Cardiac muscle cell (in vitro differentiated cells and primary cell): ENCODE measurements at places on chromosomes 2 and 18. TPM values are rescaled to one million over a fixed set of nuclear protein-coding genes. Genes with fewer than 3 reads are reported as not detected.

GRCh38 chr18:24928301-24928878, 423.6 kb downstream of the ZNF521 start:
- no peak overlapping the region for H3K4me3 ChIP-seq
- peaks cover 13% of the 10 kb centered on the region for H3K4me1 ChIP-seq
- no peak for DNase-seq
- no peaks in the 10 kb centered on the region for H3K36me3 ChIP-seq

DNA sequence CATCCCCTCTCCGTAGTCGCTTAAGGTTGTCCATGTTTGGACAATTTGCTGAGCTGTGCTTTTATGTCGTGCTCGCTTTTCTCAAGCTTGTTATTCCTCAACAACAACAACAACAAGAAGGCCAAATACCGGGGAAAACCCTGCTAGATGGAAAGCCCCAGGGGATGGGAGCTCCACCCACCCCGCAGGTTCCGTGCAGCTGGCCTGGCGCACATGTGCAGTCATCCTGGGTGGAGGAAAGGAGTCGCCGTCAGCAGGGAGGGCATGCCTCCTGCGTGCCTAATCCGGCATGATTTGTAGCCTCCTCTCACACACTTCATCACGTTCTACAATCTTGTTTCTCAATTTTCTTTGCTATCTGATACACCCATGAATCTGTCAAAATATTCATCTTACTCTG, 87.4 kb upstream of the SALL3 start:
- H3K27ac ChIP-seq: no peak overlapping the region
- H3K4me1 ChIP-seq: no peaks in the 10 kb centered on the region
- DNase-seq: no peak
- no peak overlapping the region for H3K4me3 ChIP-seq

- H3K36me3 ChIP-seq: no peaks in the 10 kb centered on the region
- no peak for DNase-seq
- H3K27ac ChIP-seq: no peak overlapping the region
- H3K4me3 ChIP-seq: no peak overlapping the region
Measured at GRCh38 chr2:52960881-52961280, 806.7 kb upstream of the CHAC2 start.

- H3K4me3 ChIP-seq: no peak overlapping the region
- H3K36me3 ChIP-seq: peaks cover 57% of the 10 kb centered on the region
- no peaks in the 10 kb centered on the region for H3K27me3 ChIP-seq
- DNase-seq: no peak
Measured at GRCh38 chr2:86044045-86044444, 61.6 kb downstream of the POLR1A start.

DNA sequence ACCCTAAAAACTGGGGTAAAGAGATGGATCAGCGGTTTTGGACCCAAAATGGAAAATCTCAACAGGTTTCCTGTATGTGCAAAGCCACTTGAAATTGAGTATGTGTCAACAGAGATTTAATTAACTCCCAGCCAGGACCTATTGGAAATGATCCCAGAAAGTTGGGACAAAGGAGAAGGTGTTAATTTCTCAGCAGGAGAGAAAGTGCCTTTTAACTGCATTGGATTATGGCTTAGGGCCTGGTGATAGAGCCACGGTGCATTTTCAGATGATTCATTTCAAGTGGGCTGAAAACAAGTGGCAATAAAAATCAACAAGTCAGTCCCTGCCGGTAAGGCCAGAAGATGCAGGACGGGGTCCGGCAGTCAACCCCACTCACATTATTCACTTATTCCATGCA, 80.2 kb upstream of the BCL11A start:
- H3K36me3 ChIP-seq: no peaks in the 10 kb centered on the region
- H3K27me3 ChIP-seq: peaks cover 10% of the 10 kb centered on the region
- DNase-seq: no peak
- H3K4me1 ChIP-seq: no peaks in the 10 kb centered on the region

- H3K27me3 ChIP-seq: no peaks in the 10 kb centered on the region
- H3K4me3 ChIP-seq: no peak overlapping the region
- no peaks in the 10 kb centered on the region for H3K36me3 ChIP-seq
- H3K4me1 ChIP-seq: no peaks in the 10 kb centered on the region
- no peak for DNase-seq
Measured at GRCh38 chr2:175847128-175847527, 154.9 kb downstream of the LNPK start.

- no peak overlapping the region for H3K4me3 ChIP-seq
- no peak for DNase-seq
- no peaks in the 10 kb centered on the region for H3K27me3 ChIP-seq
- no peaks in the 10 kb centered on the region for H3K36me3 ChIP-seq
- H3K27ac ChIP-seq: no peak overlapping the region
- H3K4me1 ChIP-seq: no peaks in the 10 kb centered on the region
Measured at GRCh38 chr18:35186291-35187034, 54.4 kb upstream of the ZNF397 start.

DNA sequence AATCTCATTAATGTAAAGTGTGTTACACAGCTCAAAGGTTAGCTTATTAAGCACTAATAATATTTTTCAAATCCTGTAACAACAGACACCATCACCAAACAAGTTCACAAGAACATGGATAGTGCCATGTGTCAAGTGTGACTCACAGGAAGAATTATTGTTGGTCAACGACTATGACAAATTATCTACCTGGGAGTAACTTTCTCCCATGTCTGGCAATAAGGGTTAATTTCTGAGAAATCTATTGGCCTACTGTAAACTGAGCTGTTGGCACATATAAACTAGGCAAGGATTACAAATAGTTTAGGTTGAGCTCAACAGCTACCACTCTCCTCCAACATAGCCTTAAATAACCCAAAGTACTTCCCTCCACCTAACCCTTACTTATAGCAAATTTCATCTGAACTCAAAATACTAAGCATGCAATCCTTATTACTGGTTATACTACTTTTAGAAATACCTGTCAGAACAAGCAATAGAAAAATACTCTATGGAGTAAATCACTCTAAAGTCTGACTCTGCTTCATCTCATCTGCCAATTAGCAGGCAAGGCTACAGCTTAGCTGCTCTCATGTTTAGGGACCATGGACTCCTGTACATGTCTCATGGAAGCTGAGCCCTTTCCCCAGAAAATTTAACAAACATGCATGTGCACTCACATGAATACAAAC, 223.0 kb downstream of the NBAS start:
- no peak overlapping the region for H3K4me3 ChIP-seq
- no peak overlapping the region for H3K27ac ChIP-seq
- DNase-seq: no peak

DNA sequence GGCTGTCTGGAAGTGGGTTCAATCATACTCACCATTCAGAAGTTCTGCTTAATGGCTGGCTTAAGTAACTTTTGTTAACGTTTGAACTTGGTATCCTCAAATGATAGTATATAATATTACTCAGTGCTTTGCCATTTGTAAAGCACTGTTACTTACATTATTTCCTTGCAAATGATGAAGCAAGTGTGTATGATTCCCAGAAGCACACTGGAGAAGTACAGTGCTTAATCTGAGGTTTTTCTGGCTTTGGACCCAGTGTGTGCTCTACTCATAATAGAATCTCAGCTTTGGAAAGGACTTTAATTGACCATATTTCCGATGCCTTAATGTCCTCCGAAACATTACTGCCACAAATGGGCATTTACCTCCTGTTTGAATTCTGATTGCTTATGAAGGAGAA, 63.3 kb downstream of the MAP3K20 start:
- H3K4me1 ChIP-seq: peaks cover 8% of the 10 kb centered on the region
- no peaks in the 10 kb centered on the region for H3K27me3 ChIP-seq
- no peak overlapping the region for H3K4me3 ChIP-seq
- DNase-seq: peak; percentile 34

DNA sequence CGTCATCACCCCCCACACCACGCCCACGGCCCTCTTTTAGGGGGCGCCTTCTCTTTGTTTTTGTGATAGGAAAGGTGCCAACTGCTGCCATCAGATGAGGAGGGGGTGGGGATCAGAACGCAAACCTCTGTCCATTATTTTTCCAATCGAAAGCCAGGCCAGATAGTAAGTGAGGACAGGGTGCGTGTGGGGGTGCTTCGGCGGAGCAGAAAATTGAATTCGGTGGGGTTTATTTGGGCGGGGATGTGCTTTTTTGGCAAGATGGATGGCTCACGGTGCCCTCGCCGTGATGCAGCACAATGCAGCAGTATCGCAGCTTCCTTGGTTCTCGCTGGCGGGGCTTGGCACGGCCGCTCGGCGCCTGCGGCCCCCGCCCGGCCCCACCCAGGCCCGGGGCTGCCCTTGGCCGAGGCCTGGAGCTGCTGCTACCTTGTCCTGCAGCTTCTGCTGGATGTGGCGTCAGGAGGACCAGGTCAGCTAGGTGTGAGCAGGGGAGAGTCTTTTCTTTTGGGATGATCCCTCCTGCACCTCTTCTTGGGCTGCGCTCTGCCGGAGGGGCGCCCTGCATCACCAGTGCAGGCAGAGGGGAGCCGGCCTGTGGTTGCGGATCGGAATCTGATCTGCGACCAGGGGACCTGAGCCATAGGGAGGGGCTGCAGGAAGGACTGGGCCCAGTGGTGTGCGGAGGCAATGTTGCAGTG, 1.3 kb downstream of the SPTBN1 start:
- no peaks in the 10 kb centered on the region for H3K27me3 ChIP-seq
- peak overlapping the region; percentile 90 for H3K27ac ChIP-seq
- peaks cover 24% of the 10 kb centered on the region for H3K4me1 ChIP-seq
- DNase-seq: peak; percentile 66
- H3K4me3 ChIP-seq: peak overlapping the region; percentile 98

The NFATC1 gene
- 7.5 and 10.8 TPM in 2 replicates for total RNA-seq

The CNTNAP5 gene
- 0.03 TPM in 1 of 2 replicates, not detected in the other for total RNA-seq

The MC5R gene
- total RNA-seq: not detected in 2 replicates

The ANKRD62 gene
- not detected in 2 replicates for total RNA-seq

The SCYGR5 gene
- not detected in 2 replicates for total RNA-seq

The CNGA3 gene
- total RNA-seq: 0.04 TPM in 1 of 2 replicates, not detected in the other

The DNER gene
- total RNA-seq: 0.04 TPM in 1 of 2 replicates, not detected in the other

The C2orf81 gene
- total RNA-seq: 7.6 and 9.5 TPM in 2 replicates

The CRYGD gene
- not detected in 2 replicates for total RNA-seq

The LPIN2 gene
- total RNA-seq: 29.2 and 50.8 TPM in 2 replicates

The TCF23 gene
- not detected in 2 replicates for total RNA-seq

The THUMPD2 gene
- total RNA-seq: 7.0 and 8.4 TPM in 2 replicates

The PMAIP1 gene
- 0.81 and 1.1 TPM in 2 replicates for total RNA-seq

The CD8B2 gene
- not detected in 2 replicates for total RNA-seq

The AKAIN1 gene
- total RNA-seq: not detected in 2 replicates
